ENCODE measurements at places on chromosomes 4 and X.

GRCh38 chr4:126071346-126072333 is 756.9 kb downstream of the FAT4 start:
- peak overlapping the region; percentile 19 for H3K27ac ChIP-seq
- no peak overlapping the region for H3K4me3 ChIP-seq
- H3K27me3 ChIP-seq: no peaks in the 10 kb centered on the region
- H3K36me3 ChIP-seq: no peaks in the 10 kb centered on the region
- peaks cover 14% of the 10 kb centered on the region for H3K4me1 ChIP-seq

GRCh38 chr4:38462367-38463055 is 201.5 kb upstream of the KLF3 start:
- no peaks in the 10 kb centered on the region for H3K27me3 ChIP-seq
- H3K36me3 ChIP-seq: no peaks in the 10 kb centered on the region
- no peak for DNase-seq
- H3K4me1 ChIP-seq: no peaks in the 10 kb centered on the region

GRCh38 chr4:128916832-128917231 is 107.3 kb downstream of the JADE1 start:
- no peak overlapping the region for H3K27ac ChIP-seq
- no peaks in the 10 kb centered on the region for H3K36me3 ChIP-seq
- H3K27me3 ChIP-seq: no peaks in the 10 kb centered on the region
- H3K4me3 ChIP-seq: no peak overlapping the region
- no peaks in the 10 kb centered on the region for H3K4me1 ChIP-seq

DNA sequence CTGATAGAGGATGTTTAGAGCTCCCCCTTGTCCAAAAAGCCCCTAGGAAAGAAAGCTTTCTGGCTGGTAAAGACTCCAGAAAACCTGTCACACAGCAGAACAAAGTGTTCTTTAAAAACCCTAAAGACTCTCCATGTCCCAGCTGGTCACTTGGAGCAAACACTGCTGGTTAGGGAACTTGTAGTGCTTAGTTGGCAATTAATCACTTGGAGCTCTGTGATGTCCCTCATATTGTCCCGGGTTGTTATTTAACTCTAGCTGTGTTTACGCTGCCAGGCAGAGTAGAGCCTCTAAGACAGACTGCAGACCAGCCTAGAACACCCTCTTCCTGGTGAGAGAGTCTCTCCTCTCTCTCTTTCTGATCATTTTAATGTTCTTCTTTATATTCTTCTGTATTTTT is 267.3 kb downstream of the BCOR start:
- DNase-seq: no peak
- no peaks in the 10 kb centered on the region for H3K27me3 ChIP-seq
- H3K27ac ChIP-seq: no peak overlapping the region
- H3K36me3 ChIP-seq: no peaks in the 10 kb centered on the region

DNA sequence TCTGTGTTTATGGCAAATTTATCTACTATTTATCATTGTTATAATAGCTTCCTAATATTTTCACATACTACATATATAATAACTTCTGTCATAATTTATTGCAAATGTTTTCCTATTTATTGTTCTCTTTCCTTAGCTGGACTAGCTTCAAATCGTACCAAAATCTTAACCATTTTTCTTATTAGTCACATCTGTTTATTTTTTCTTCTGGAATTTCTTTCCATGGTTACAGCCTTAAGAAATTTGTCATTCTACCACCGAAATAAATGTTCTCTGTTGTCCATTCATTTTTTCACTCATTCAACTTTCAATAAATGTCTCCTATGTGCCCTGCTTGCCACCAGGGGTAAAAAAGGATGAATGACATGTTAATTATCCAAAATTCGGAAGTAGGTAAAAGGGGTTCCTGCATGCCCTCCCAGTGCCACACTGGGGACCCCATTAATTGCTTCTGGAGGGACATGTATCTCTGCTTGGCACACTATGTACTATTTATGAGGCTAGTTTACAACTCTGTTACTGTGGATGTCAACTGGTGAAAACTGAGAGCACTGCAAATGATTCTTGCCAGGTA is 182.1 kb downstream of the SH3KBP1 start:
- H3K4me1 ChIP-seq: peaks cover 28% of the 10 kb centered on the region
- H3K36me3 ChIP-seq: no peaks in the 10 kb centered on the region
- no peak overlapping the region for H3K4me3 ChIP-seq

GRCh38 chr4:107060388-107060787 is 24.3 kb upstream of the DKK2 start:
- H3K4me3 ChIP-seq: no peak overlapping the region
- H3K36me3 ChIP-seq: no peaks in the 10 kb centered on the region
- H3K27me3 ChIP-seq: no peaks in the 10 kb centered on the region
- peak; percentile 54 for DNase-seq
- H3K4me1 ChIP-seq: peaks cover 30% of the 10 kb centered on the region

- DNase-seq: no peak
- no peaks in the 10 kb centered on the region for H3K27me3 ChIP-seq
- no peak overlapping the region for H3K4me3 ChIP-seq
- H3K36me3 ChIP-seq: no peaks in the 10 kb centered on the region
These were observed 162.2 kb upstream of the GPR101 start for GRCh38 chrX:137195991-137196390.

DNA sequence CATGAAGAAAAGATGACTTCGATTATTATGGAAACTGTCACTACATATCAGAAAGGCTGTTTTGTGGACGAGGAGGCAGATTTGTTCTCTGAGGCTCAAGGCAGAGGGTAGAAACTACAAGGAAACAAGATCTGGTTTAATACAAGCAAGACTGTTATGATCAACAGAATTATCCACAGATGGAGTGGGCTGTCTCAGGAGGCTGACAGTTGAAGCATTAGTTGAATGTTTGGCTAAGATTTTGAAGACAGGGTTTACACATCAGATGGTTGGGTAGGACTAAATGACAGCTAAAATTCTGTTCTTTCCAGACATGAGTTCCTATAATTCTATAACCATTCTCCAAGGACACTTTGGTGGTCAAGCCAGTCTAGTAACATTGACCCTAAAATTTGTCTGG is 49.8 kb downstream of the LDOC1 start:
- H3K36me3 ChIP-seq: no peaks in the 10 kb centered on the region
- DNase-seq: no peak
- no peak overlapping the region for H3K4me3 ChIP-seq
- H3K27ac ChIP-seq: no peak overlapping the region

- no peak for DNase-seq
- H3K4me3 ChIP-seq: no peak overlapping the region
- no peaks in the 10 kb centered on the region for H3K4me1 ChIP-seq
- no peaks in the 10 kb centered on the region for H3K36me3 ChIP-seq
- no peak overlapping the region for H3K27ac ChIP-seq
These were observed 231.5 kb upstream of the FMR1 start for GRCh38 chrX:147680251-147680650.

DNA sequence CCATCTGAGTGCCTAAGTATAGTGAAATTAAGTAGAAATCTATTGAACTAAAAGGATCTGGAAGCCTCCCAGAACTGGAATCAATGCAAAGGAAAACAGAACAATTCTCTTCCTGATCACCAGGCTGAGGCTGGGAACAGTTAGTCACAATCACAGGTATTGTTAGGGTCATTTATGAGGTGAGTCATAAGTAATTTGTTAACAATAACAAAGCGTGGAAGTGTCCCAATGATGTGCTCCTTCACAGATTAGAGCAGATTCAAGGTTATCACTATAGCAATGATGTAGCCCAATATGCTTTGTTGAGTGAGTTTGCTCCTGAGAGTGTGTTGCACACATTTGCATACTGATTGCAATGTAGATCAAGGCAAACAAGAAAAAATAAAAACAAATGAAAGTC is 228.1 kb downstream of the ZNF674 start:
- no peak overlapping the region for H3K27ac ChIP-seq
- peaks cover 2% of the 10 kb centered on the region for H3K36me3 ChIP-seq
- no peak overlapping the region for H3K4me3 ChIP-seq
- H3K4me1 ChIP-seq: no peaks in the 10 kb centered on the region
- DNase-seq: no peak
- no peaks in the 10 kb centered on the region for H3K27me3 ChIP-seq

GRCh38 chr4:145909281-145909715 is 29.3 kb downstream of the ZNF827 start:
- no peak overlapping the region for H3K4me3 ChIP-seq
- H3K27ac ChIP-seq: no peak overlapping the region
- H3K27me3 ChIP-seq: no peaks in the 10 kb centered on the region
- H3K36me3 ChIP-seq: no peaks in the 10 kb centered on the region

GRCh38 chrX:131219271-131219670 is 69.8 kb downstream of the IGSF1 start:
- H3K36me3 ChIP-seq: no peaks in the 10 kb centered on the region
- H3K4me3 ChIP-seq: no peak overlapping the region
- H3K4me1 ChIP-seq: no peaks in the 10 kb centered on the region
- H3K27ac ChIP-seq: no peak overlapping the region
- H3K27me3 ChIP-seq: no peaks in the 10 kb centered on the region

DNA sequence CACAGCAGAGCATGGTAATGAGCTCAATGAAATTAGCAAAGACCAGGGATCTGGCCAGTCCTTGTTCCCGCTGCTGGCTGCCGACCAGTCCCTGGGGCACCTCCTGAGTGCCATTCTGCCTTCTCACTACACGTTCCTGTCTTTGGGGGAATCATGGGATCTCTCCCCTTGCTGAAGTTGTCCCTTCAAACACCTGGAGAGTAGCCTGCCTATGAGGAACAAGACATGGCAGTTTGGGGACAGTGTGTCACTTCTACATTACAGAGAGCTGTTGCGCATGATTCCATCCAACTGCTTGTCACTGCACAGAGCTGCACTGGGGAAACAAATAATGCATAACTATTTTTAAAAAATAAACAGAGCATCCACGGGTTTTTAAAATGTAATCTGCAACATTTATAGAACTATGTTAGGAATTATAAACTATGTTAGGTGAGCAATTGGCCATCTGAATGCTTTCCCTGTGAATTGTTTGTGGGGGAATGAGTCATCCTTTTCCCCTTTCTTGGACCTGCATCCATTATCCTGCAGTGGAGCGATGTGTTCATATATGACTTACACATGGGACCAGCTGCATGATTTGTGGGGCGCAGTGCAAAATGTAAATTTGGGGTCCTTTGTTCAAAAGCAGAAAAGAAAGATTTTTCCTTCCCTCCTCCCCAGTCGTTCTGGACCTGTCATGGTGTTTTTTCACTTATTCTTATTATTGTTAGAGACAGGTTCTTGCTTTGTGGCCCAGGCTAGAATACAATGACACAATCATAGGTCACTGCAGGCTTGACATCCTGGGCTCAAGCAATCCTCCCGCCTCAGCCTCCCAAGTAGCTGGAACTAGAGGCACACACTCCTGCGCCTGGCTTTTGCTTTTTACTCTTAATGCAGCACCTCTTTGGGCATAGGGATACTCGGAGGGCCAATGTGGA is 115.0 kb upstream of the TBL1X start:
- H3K27ac ChIP-seq: peak overlapping the region; percentile 83
- H3K4me1 ChIP-seq: peaks cover 42% of the 10 kb centered on the region
- no peaks in the 10 kb centered on the region for H3K27me3 ChIP-seq
- H3K36me3 ChIP-seq: no peaks in the 10 kb centered on the region

DNA sequence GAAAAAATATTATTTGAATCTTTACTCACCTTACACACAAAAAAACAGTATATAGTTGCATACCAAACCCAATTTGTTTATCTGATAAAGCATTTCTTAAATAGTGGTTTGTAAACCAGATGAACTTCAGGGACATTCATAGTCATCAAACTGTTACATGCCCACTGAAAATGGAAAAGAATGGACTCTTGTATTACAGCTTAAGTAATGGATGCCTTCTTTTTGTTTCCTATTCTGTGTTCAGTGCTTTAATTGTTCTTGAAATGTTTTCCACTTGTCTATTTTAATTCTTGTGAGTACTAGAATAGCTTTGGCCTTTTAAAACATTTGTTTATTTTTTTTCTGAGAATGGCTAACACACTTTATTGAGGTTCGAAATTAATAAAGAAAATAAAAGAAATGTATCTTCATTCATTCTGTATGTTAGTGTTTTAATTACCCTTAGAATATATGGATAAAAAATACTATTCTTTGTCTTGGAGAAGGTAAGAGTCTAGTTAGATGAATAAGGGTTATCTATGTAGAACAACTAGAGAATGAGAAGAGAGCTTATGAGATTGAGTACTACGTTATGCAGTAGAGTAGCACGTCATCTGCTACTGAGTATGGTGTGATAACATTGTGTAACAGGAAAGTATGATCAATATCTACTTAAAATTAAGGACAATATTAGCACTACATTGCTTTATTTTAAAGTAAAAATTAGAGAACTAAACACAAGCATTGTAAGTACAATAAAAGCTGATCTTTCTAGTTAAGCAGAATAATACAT is 9.9 kb downstream of the CPEB2 start:
- no peaks in the 10 kb centered on the region for H3K36me3 ChIP-seq
- DNase-seq: no peak
- H3K4me3 ChIP-seq: no peak overlapping the region
- no peaks in the 10 kb centered on the region for H3K27me3 ChIP-seq
- no peaks in the 10 kb centered on the region for H3K4me1 ChIP-seq
- no peak overlapping the region for H3K27ac ChIP-seq

DNA sequence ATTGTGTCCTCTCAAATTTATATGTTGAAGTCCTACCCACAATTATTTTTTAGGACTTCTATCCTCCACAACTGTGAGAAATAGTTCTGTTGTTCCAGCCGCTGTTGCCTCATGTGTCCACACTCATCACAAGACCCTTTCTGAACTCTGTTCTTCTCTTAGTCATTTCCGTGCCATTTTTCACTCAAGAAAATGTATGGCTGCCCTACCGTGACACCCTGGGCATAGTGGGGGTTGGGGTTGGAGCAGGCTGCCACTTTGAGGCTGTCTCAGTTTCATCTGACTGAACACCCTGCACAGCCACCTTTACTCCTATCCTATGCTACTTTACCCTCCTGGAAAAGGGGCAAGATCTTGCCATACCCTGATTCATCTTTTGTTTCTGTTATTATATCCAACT is 319.1 kb downstream of the TENM3 start:
- no peak for DNase-seq
- H3K27me3 ChIP-seq: no peaks in the 10 kb centered on the region
- H3K4me1 ChIP-seq: peaks cover 36% of the 10 kb centered on the region
- H3K27ac ChIP-seq: no peak overlapping the region
- no peak overlapping the region for H3K4me3 ChIP-seq
- no peaks in the 10 kb centered on the region for H3K36me3 ChIP-seq

DNA sequence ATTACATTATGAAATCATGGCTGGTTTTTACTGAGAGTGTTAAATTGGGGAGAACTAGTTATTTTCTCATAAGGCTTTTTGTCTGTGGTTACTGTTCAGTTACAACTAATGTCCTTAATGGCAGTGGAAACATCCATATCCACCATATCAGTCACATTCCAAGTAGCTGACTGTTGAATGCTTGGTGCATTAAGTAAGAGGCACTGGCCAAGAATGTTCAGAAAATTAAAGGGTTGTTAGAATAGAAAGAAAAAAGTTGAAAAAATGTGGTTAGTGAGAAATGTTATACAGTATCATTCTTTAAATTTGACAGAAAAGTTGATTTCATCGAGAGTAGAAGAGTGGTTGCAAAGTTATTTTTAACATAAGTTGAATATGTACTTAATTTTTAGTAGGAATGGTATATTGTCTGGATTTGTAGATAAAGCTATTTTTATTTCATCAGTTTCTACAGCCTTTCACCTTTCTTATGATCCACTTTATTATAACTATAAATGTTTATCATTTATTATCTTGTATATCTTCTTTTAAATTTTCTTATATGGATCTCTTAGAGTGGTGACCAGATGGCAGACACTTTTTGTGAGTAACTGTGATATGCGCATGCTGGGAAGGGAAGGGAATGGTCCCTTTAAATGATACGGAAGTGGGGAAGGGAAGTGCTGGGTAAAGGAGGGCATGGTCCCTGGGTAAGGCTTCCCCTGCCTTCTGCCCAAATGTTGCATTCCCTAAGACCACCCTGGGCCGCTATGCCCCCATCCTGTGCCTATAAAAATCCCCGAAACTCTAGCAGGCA is 2407.1 kb downstream of the ARAP2 start:
- H3K36me3 ChIP-seq: no peaks in the 10 kb centered on the region
- H3K4me1 ChIP-seq: no peaks in the 10 kb centered on the region
- H3K27ac ChIP-seq: peak overlapping the region; percentile 44
- no peaks in the 10 kb centered on the region for H3K27me3 ChIP-seq
- DNase-seq: no peak
